ENCODE measurements at places on chromosomes 3 and 15.

DNA sequence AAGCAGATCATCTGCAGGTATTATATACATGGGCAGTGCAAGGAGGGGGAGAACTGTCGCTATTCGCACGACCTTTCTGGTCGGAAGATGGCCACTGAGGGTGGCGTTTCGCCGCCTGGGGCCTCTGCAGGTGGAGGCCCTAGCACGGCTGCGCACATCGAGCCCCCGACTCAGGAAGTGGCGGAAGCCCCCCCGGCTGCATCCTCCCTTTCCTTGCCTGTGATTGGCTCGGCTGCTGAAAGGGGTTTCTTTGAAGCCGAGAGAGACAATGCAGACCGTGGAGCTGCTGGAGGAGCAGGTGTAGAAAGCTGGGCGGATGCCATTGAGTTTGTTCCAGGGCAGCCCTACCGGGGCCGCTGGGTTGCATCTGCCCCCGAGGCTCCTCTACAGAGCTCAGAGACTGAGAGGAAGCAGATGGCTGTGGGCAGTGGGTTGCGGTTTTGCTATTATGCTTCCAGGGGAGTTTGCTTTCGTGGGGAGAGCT, 639 bp downstream of the MKRN3 start:
- peaks cover 6% of the 10 kb centered on the region for H3K27me3 ChIP-seq
- peak overlapping the region; percentile 54 for H3K4me3 ChIP-seq
- no peaks in the 10 kb centered on the region for H3K36me3 ChIP-seq
- no peaks in the 10 kb centered on the region for H3K4me1 ChIP-seq

DNA sequence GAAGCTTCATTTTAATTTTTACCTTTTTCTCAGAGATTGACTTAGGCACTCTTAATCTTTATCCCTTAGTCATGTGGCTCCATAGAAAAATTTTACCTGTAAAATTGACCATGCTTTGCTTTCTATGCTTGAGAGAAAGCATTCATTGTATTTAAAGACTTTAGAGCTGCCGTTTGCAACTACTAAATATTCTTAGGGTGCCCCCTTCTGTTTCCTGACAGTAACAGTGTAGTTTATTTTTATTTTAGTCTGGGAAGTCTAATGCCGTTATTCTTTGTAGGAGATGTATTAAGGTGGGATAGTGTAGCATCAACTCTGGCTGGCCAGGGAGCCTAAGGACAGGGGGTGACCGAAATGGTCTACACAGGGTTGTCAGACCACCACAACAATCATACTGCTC, 84.5 kb upstream of the SYNPR start:
- H3K4me1 ChIP-seq: no peaks in the 10 kb centered on the region
- DNase-seq: no peak
- H3K36me3 ChIP-seq: no peaks in the 10 kb centered on the region
- no peak overlapping the region for H3K27ac ChIP-seq
- no peak overlapping the region for H3K4me3 ChIP-seq
- no peaks in the 10 kb centered on the region for H3K27me3 ChIP-seq

DNA sequence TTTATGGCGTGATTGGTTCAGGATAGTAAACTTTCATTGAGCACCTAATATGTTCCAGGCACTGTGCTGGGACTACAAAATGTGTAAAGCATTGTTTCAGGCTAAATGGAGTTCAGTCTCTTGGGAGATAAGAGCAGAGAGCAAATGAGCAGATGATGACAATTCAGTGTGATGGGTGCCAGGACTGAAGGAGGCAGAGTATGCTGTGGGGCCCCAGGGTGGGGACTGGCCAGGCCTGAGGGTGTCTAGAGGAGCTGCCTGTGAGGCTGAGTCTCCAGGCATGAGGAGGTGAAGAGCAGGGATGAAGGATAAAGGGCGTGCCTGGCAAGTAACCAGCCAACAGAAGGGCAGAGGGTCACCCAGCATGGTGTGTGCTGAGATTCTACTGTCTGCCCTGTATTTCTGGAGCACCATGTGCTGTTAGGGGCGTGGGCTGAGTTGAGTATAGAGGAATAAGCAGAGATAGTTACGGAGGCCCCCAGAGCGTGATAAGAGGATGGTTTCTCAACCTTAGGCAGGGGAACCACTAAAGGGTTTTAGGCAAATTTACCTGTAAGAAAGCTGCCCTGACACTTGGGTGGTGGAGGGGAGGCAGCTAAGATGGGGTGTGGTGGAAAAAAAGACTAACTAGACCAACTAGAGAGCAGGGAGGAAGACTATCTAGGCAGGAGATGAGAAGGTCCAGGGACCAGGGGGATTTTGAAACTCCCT, 38.5 kb downstream of the EPHB1 start:
- H3K27ac ChIP-seq: no peak overlapping the region
- no peaks in the 10 kb centered on the region for H3K4me1 ChIP-seq
- DNase-seq: no peak

DNA sequence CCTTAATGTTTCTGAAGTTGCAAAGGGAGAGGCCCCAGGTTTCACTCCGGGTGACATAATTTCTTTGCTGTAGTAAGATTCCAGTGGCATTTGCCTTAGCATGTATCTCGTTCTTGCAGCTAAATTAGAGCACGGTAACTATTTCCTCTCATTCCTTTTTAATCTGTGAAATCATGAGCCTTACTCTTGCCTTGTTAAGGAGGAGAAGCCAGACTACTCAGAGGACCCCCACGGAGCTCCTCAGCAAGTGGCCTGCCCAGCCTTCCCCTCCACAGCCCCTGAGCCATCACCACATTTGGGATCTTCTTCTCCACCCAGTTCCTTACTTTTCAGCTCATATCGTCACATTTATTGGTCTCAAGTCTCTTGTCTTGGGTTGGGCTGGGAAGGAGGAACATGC, 54.2 kb downstream of the ABHD2 start:
- no peaks in the 10 kb centered on the region for H3K27me3 ChIP-seq
- H3K27ac ChIP-seq: no peak overlapping the region
- H3K4me3 ChIP-seq: no peak overlapping the region
- H3K36me3 ChIP-seq: peaks cover 6% of the 10 kb centered on the region
- H3K4me1 ChIP-seq: peaks cover 9% of the 10 kb centered on the region
- DNase-seq: no peak

DNA sequence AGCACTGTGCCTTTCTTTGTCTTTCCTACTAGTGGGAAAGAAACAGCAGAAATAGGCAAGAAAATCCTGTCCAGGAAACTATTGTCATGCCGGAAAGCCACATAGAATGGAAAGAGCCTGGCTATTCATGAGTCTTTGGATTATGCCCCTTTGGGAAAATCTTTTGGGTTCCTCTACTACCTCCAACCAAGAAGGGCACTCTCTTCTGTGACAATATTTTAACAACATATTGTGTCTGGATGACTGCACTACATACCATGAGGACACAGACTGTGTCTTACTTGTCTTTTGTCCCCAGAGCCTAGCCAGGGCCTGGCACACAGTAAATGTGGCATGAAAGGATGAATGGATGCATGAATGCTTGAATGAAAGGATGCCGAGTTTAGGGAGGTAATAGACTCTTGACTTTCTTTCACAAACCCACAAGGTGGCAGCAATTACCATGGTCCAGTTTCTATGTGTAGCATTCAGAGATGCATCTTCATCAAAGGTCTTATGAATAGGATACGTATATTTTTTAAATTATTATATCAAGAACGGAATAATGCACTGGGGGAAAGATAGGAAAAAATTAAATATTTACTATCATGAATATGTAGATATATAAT, 30.3 kb downstream of the ARL14 start:
- H3K27ac ChIP-seq: no peak overlapping the region
- no peaks in the 10 kb centered on the region for H3K27me3 ChIP-seq
- DNase-seq: peak; percentile 4
- H3K4me3 ChIP-seq: no peak overlapping the region

- no peak overlapping the region for H3K27ac ChIP-seq
- H3K36me3 ChIP-seq: peaks cover 4% of the 10 kb centered on the region
- H3K4me3 ChIP-seq: no peak overlapping the region
- no peaks in the 10 kb centered on the region for H3K27me3 ChIP-seq
- DNase-seq: no peak
These were observed 22.7 kb downstream of the DHX36 start for GRCh38 chr3:154301561-154301960.

- no peak overlapping the region for H3K27ac ChIP-seq
- no peaks in the 10 kb centered on the region for H3K4me1 ChIP-seq
- H3K36me3 ChIP-seq: no peaks in the 10 kb centered on the region
- H3K27me3 ChIP-seq: no peaks in the 10 kb centered on the region
These were observed 188.5 kb downstream of the CADPS start for GRCh38 chr3:62686503-62687294.

DNA sequence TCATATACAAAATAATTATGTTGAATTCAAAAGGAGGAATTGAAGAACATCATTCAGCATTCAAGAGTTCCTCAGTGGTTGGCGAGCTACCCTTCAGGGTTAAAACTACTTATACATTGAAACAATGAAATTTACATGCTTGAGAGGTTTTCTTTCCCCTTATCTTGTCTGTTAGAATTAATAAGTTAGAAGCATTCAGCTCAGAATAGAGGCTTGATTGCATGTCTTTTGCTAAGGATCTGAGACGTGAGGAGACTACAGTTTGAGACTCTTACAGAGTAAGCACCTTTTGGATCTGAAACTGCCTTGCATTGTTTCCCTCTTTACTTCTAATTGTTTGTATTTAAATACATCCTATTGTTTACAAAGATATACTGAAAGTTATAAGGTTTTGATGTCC, 157.6 kb downstream of the NSUN3 start:
- no peak overlapping the region for H3K4me3 ChIP-seq
- H3K36me3 ChIP-seq: no peaks in the 10 kb centered on the region
- H3K4me1 ChIP-seq: no peaks in the 10 kb centered on the region
- no peak for DNase-seq
- H3K27me3 ChIP-seq: no peaks in the 10 kb centered on the region

GRCh38 chr3:143951351-143951971, 20.2 kb upstream of the DIPK2A start:
- H3K36me3 ChIP-seq: no peaks in the 10 kb centered on the region
- no peak overlapping the region for H3K4me3 ChIP-seq
- H3K4me1 ChIP-seq: no peaks in the 10 kb centered on the region
- no peak for DNase-seq
- no peaks in the 10 kb centered on the region for H3K27me3 ChIP-seq

Measured in T-cell (primary cell).